Activated T-helper 1 cell treated with anti-CD3 and anti-CD28 coated beads, Interleukin-2, amount 50 U/mL, for 16 hours (primary cell): ENCODE measurements at places on chromosomes 2 and 18.

GRCh38 chr18:62566199-62566598 is 43.4 kb downstream of the ZCCHC2 start:
- no peak for DNase-seq

GRCh38 chr2:100624536-100624935 is 61.7 kb downstream of the PDCL3 start:
- no peak for DNase-seq

GRCh38 chr2:71348302-71348701 is 16.7 kb downstream of the ZNF638 start:
- no peak for DNase-seq

DNA sequence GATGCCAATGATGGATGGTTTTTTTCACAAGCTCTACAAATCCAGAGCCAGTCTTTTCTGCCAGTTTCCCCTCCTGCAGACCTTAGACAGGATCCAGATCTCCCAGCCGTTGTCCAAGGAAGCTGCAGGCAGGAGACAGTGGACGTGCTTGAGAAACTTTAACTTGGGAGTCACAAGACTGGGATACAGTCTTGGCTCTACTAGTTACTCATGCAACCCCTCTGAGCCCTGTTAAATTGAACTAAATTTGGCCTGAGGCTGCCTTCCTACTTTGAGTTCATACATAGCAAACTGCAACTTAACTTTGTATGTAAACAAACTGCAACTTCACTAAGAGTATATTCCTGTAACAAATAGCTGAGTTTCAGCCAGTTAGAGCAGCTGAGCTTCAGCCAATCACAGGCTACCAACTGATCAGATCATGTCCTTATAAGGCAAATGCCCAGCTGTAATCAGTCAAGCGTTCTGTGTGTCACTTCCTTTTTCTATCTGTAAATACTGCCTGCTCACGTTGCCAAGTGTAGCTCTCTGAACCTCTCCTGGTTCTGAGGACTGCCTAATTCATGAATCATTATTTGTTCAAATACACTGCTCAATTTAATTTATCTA is 140.9 kb downstream of the CAPN13 start:
- no peak for DNase-seq

DNA sequence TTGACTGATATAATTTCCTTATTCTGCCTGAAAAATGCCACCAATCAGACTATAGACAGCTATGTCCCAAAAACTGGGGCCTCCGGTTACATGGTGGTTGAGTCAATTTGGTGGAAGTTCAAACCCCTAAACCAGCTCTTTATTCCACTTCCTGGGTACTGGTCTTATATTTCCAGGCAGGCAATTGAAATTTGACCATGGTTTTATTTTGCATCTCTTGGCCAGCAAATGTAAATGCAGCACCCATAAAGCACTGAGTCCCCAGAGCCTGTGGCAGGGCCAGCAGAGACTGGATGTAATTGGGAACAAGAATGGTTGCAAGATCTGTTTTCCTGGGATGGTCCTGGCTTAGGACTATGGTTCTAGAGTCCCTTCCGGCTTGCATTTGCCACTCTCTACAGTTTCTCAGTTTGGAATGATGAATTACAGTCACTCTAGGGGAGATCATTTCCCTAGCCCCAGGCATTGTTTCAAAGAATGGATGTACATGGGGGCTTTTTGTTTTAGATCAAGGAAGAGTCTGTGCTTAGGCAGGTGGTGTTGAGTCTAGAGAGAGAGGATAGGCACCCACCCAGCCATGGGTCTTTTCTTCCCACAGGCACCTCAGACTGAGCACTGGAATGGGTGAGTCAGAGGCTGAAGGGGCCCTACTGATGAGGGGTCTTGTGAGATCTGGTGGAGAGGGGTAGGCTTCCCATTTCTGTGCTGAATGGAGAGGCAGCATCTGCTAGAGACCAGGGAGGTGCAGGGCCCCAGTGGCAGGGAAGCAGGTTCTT is 108.4 kb upstream of the CDC42EP3 start:
- no peak for DNase-seq

DNA sequence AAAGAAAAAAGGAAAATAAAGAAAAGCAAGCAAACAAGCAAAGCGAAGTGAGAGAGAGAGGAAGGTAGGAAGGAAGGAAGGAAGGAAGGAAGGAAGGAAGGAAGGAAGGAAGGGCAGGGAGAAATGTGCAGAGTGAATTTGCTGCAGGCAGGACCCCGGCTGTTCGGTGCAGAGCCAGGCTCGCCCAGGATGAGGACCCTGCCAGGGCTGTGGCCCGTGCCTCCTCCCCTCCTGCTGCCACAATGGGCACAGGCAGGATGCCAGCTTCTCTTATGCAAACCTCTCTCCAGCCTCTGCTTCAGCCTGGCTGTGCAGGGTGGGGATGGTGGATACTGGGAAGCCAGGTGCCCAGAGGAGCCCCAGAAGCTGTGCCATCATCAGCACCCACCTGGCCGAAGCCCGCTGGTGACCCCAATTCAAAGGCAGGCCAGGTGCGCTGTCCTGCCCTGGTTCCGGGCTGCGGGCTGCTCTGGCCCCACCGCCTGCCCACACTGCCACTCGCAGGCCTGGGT is 3.2 kb downstream of the GPR17 start:
- DNase-seq, result no peak

DNA sequence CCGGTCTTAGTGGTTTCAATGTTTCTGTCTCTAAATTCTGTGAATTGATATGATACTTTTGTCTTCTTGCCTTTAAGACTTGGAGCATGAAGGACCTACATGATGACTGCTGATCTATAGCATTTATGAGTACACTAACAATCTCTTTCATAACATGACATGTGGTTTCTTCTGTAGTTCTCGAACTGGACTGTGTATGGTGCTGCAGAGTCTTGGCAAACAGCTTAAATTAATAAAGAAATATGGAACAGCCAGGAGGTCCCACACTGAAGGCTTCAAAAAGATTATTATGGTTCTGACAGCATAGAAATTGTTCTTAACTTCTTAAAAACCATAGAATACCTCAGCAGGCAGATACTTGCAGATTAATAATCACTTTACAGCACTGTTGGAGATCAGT is 145.0 kb downstream of the DCC start:
- no peak for DNase-seq

GRCh38 chr2:181887045-181887444 is 4.5 kb upstream of the ITPRID2 start:
- no peak for DNase-seq

DNA sequence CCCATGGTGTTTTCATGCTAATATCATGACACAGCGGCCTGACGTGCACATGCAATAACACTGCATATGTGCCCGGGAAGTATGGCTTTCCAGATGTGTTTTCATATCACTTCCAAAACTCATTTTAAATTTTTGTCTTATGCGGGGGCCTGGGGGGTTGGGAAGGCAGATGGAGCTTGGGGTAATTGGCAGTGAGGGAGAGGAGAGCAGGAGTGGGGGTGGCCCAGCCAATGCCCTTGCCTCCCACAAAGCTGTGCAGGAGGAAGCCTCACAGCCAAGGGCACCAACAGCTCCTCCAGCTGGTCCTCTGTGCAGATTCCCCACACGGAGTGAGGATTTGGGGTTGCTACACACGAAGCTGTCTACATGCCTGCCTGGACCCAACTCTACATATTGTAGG is 805.2 kb downstream of the GALR1 start:
- DNase-seq, result no peak

DNA sequence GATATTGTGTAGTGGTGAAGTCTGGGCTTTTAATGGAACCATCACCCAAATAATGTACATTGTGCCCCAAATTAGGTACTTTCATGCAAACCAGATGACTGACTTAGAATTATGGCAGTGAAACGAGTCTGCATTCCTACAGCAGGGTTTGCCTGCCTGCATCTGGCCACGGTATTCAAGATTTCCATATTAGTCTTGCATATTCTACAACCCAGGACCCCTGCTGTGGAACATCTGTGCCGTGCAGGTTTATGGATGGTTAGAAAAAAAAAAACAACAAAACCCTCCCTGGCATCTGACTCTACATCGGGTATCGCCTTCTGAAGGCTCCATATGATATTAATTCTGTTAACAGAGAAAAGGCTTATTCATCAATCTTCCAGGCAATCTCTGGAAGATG is 394.8 kb downstream of the DCDC2C start:
- DNase-seq, result no peak

DNA sequence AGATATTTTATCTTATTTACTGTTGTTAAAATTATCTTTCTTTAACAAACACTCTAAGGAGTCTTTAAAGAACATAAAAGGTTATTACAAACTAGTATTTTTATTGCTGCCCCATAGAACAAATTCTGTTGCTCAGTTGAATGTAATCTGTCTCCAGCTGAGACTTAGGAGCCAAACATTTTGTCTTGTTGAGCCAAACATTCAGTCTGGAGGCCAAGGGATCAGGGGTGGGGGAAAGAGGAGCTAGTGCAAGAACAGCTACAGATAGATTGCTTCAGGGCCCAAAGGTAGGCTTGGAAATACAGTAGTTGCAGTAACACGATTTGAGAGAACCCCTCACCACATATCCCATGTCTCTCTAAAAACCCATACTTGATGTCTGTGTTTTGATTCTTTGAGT is 51.2 kb downstream of the TPGS2 start:
- no peak for DNase-seq

GRCh38 chr2:213934560-213934959 is 476.3 kb upstream of the VWC2L start:
- DNase-seq, result no peak

- DNase-seq, result no peak
Measured at GRCh38 chr2:126253669-126254068, 402.3 kb upstream of the GYPC start.

DNA sequence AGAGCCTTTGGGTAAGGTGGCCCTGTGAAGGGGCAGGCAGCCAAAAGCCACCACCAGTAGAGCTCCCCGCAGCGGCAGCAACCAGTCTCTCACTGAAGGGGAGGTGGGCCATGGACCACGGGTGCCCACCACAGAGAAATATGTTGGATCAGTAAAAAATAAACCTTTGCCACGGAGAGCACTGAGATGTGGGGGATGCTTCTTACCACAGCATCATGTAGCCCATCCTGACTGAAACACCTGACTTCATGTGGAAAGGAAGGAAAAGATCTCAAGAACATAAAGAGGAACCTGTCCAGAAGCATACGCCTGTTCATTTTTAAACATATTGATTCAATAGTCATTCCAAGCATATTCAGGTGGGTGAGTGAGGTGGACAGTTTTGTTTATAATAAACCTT is 51.1 kb downstream of the LONRF2 start:
- no peak for DNase-seq

- no peak for DNase-seq
Measured at GRCh38 chr2:65666156-65666725, 233.8 kb upstream of the SPRED2 start.

GRCh38 chr2:113080134-113080533 is 12.4 kb downstream of the IL1F10 start:
- DNase-seq, result no peak

DNA sequence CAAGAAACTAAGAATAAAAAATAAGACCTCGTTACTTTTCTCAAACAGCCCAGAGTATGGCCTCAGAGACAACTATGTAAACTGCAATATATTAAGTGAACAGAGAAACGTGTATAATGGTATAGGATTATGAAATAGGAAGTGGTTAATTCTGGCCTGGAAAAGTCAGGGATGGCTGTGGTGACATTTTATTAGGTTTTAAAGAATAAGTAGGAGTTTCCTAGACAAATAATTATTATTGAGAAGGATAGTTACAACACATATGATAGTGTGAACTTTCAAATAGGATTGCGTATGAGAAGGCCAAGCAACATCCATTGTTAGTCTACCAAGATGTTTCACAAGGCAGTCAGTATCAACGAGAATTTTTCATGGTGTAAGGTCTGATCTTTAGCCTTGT is 244.1 kb downstream of the LPIN1 start:
- no peak for DNase-seq

GRCh38 chr2:235803028-235803427 is 309.2 kb downstream of the AGAP1 start:
- no peak for DNase-seq

DNA sequence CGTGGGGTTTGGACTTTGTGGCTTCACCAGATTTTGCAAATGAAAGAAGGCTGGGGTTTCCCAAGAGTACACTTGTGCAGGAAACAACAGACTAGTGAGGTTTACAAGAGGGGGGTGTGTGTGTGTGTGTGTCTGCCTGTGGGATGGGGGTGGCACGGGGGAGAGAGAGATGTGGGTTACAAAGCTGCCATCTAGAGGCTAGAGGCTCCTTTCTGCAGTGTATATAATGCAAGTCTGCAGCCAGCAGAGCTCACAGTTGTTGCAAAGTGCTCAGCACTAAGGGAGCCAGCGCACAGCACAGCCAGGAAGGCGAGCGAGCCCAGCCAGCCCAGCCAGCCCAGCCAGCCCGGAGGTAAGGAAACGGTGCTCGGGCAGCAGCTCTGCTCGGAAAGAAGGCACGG is at the start of gene ACKR3:
Gene ACKR3, plus strand, starts transcription at position 253 of the 401 bp plus-strand sequence. CDS start 10,641 bp downstream, outside the sequence.
- DNase-seq, result peak; percentile 33

GRCh38 chr2:99845296-99845695 is 297.1 kb downstream of the AFF3 start:
- no peak for DNase-seq

- DNase-seq, result no peak
Measured at GRCh38 chr18:41769265-41769664, 185.8 kb upstream of the PIK3C3 start.

DNA sequence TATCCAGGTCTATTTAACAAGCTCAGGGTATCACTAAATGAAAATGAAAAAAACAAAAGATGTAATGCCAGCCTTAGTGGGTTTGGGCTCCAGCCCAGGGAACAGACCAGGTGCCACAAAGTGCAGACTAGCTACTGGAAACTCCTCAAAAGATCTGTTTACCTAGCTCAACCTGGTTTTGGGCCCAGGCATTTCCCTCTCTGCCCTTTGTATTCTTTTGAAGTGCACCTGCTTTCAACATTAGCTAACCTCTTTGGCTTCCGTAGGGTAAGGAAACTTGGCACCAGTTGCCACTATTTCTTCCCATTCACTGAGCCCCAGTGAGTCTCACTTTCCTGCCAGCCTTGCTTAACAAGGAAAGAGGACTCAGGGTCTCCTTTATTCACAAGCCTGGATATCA is 123.6 kb upstream of the CDCA7 start:
- no peak for DNase-seq

DNA sequence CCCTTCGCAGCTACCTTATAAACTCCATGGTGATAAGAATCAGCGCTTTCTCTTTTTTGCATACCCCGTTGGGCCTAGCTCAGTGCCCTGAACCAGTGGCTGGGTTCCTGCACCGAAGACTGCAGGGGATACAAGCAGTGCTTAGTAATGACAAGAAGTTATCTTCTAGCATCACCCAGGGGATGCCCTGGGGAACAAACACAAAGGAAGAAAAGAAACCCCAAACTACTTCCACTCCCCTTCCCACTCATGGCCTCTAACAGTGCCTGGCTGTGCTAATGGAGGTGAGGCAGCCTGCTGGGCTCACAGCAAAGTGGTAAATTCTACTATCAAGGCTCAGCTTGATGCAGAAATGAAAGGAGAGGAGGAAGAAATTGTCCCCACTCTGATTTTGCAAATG is 314.7 kb downstream of the TXNL1 start:
- DNase-seq, result no peak

- no peak for DNase-seq
Measured at GRCh38 chr2:100260712-100261620, 61.3 kb downstream of the LONRF2 start.

- DNase-seq, result no peak
Measured at GRCh38 chr2:23789012-23789411, 137.9 kb downstream of the ATAD2B start.

- no peak for DNase-seq
Measured at GRCh38 chr18:58038063-58038462, 6.0 kb upstream of the NEDD4L start.
